Spinal cord (tissue), 10 donors: ENCODE measurements at places on chromosomes 2 and 18. TPM values are rescaled to one million over a fixed set of nuclear protein-coding genes. Genes with fewer than 3 reads are reported as not detected.

GRCh38 chr2:119943058-119943457 lies 69.8 kb upstream of the EPB41L5 start:
- no peak for DNase-seq

- DNase-seq: no peak
Observed at GRCh38 chr18:79965119-79965902, 868 bp downstream of the HSBP1L1 start.

DNA sequence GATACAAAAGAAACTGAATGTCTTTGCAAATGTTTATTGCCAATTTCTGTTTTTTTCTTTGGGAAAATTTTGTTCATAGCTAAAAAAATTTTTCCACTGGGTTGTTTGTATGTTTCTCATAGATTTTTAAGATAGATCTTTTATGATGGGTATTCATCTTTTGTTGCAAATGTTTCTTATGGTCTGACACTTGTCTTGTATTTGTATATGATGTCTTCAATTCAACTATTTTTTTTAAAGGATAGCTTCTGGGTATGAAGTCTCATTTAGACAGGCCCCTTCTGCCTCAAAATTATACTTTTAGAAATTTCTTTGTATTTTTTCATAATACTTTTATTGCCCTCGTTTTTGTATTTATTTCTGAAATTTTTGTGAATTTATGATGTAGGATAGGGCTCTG lies 73.8 kb downstream of the KCTD1 start:
- DNase-seq: no peak

GRCh38 chr2:71235930-71236587 lies 9.2 kb upstream of the PAIP2B start:
- no peak for DNase-seq

GRCh38 chr18:55161916-55162315 lies 202.7 kb upstream of the CCDC68 start:
- DNase-seq: no peak

LCT gene
- total RNA-seq: 0.10 TPM

CELF4 gene
- total RNA-seq: 26.6 TPM

- no peak for DNase-seq
Observed at GRCh38 chr18:13401826-13402225, 183.3 kb downstream of the LDLRAD4 start.

RTP5 gene
- 1.9 TPM for total RNA-seq

GRCh38 chr2:176122052-176122682 lies 352 bp upstream of the HOXD9 start:
- DNase-seq: peak; percentile 87

GRCh38 chr2:226766352-226767055 lies 33.1 kb downstream of the IRS1 start:
- DNase-seq: no peak

DSG4 gene
- not detected for total RNA-seq

DNA sequence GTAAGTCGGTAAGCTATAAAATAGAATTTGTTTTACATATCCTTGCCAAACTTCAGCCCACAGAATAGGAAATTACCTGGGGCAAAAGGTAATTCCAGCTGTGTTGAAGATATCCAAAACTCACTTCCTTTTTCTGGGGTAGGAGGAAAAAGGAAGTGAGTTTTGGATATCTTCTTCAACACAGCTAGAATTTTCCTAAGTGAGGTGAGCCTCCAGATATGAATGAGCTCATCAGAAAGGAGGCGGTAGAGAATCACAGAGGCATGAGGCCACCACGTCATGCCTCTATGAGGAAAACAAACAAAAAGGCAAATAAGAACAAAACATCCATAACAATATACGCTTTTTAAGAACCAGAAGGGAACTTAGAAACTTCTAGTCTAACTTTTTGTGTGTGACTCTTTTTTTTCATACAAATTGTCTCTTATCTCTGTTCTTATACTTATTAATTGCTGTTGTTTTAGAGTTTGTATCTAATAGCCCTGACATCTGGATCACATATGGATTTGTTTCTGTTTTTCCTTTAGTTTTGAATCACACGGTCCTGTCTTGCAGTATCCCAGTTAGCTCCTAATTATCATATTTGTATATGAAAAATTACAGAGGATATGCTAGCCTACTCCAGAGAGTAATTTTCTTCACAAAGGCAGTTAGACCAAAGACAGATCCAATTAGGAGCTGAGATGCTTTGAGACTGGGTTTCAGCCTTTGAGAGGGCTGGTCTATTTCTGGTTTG lies 104.5 kb downstream of the RBM43 start:
- DNase-seq: no peak

GRCh38 chr2:43426305-43427031 lies 169.4 kb downstream of the THADA start:
- DNase-seq: peak; percentile 87

DNA sequence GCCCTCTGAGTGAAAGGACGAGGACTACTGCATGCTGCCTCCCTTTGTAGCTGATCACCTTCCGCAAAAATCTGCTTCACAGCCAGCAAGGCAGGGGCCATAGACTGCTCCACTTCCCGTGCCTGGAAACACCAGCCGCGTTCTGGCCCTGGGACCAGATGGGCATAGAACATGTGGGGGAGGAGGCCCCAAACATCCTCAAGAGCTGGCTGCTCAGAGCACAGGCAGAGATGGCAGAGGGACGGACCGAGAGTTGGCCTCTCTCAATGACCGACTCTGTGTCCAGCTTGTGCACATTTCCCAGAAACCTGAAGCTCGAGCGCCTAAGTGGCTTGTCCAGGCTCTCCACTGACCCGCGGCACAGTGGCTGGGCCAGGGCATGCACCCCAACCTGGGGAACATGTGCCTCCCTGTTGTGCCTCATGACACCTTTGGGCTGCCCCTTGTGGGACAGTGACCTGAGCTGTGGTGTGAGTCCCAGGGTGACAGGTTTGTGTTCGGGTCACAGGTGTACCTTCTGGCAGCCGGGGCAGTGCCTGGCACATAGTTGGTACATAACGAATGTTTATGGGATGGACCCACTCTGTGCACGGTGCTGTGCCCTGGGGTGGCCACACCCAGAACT lies 9.1 kb downstream of the KCNF1 start:
- DNase-seq: no peak

DNA sequence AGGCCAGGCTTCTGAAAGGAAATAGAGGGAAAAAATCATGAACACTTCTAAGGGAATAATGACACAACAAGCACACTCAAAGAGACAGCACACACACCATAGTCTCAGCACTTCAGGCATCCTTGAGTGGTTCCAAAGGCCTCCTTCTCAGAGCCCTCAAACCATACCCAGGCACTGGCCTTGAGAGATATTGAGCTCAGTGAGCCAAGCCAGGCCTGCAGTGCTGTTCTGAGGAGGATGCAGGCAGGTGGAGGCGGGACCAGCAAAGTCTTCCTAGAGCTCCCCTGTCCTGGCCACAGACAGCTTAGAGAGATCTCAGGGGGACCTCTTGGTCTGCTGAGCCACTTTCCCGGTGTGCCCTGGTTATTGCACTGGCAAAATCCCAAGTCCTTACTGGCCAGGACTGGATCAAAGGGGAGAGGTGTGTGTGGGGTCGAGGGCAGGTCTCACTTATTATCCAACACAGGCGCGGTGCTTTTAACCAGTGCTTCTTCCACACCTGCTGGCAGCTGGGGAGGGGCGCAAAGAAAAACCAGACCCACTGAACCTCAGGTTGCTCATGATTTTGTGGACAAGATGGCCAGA lies 86.8 kb upstream of the HAAO start:
- no peak for DNase-seq

- no peak for DNase-seq
Observed at GRCh38 chr2:8119782-8120505, 561.9 kb upstream of the ID2 start.

UCN gene
- total RNA-seq: 0.79 TPM

LINC00305 gene
- 2.9 TPM for total RNA-seq

DNA sequence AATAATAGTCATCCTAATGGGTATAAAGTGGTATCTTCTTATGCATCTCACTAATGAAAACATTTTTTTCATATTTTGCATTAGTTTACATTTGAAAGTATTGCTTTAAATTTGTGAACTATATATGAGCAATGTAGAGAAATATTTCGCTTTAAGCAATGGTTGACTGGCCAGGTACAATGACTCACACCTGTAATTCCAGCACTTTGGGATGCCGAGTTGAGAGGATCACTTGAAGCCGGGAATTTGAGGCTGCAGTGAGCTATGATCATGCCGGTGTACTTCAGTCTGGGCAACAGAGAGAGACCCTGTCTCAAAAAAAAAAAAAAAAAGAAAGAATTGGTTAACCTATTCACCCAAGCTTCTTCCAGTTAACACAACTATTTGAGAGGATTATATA lies 15.1 kb downstream of the ZCCHC2 start:
- no peak for DNase-seq

DNA sequence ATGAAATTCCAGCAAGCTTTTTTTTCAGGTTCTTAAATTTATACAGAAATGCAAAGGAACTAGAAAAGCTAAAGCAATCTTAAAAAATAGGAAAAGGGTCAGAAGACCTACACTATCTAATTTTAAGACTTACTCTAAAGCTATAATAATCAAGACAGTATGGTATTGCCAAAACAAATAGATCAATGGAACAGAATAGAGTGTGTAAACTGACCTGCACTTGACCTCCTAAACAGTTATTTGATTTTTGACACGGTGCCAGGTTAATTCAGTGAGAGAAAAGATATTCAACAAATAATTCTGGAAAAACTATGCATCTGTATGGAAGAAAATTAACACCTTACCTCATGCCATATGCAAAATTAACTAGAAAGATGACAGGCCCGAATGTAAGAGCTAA lies 73.6 kb downstream of the OLA1 start:
- DNase-seq: no peak

- no peak for DNase-seq
Observed at GRCh38 chr18:63795606-63796005, 20.4 kb downstream of the SERPINB7 start.

DNA sequence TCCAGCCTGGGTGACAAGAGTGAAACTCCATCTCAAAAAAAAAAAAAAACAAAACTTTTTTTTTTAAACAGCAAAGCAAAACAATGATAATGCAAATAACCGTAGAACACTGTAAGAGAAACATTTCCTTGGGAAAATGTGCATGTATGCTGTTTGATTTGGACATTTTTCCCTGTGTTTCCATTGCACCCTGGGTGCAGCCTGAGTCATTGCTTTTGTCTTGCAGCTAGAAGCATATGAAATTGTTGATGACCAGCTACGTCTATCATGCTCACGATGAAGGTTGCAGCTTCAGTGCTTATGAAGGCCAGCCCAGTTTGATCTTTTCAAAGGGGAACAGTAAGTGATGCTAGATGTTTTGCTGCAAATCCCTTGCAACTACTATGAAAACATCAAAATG lies 41.5 kb downstream of the MOGAT1 start:
- DNase-seq: peak; percentile 57

DNA sequence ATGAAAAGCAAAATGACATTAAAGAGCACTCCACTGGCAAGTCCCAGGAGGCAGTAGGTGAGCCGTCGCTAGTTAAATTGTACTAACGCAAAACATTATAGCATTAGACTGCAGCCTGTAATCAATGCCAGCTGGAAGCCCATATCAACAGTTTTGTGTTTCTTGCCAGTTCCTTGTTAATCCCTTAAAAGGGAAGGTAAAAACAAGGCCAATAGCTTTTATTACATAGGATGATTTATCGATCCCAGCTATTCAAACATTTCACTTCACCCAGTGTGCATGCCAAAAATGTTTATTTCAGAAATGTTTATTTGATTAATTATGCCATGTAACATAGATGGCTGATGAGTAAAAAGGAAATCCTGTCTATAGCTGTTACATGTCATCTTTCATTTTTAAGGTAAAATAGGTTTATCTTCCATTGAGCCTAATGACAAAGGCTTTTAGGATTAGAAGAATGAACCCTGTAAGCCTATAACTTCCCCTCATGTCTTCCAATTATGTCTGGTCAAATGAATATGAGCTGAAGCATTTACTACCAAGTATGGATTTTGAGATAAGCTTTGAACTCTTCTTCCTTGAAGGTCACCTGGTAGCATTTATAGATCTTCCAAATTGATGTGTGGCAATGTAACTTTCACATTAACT lies 591.2 kb downstream of the RNF144A start:
- no peak for DNase-seq

DNA sequence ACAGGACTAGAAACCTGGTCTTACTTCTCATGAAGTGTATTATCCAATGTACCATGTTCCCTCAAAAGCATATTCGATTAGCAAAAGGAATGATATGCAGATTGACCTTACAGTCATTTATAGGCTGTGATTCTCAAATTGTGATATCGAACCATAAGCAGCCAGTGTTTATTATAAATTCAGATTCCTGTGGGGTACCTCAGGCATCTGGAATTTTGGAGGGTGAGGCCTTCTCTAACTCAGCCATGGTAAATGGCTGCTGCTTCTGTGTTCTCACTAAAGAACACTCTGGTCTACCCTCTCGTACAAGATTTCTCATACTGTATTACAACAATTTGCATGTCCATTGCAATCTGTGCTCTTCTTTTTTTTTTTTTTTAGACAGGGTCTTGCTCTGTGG lies 84.5 kb downstream of the PRPF40A start:
- no peak for DNase-seq

GRCh38 chr2:200305797-200306195 lies 697 bp upstream of the SPATS2L start:
- DNase-seq: peak; percentile 31

DNA sequence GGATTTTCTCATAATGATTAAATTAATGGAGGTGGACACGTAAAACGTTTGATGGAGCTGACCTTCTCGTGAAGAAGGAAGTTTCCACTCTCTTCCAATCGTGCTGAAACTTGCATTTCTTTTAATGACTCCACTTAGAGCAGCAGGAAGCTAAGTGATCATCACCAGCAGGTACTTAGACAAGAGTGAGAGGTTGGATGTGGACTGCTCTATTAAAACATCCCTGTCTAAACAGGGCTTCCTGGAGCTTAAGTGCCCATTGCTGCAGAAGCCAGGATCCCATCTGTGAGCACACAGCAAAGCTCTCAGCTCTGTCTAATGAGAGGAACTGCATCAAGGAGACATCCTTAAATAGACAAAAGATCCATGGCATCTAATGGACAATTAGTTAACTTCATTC lies 1539.5 kb upstream of the CELF4 start:
- no peak for DNase-seq

DNA sequence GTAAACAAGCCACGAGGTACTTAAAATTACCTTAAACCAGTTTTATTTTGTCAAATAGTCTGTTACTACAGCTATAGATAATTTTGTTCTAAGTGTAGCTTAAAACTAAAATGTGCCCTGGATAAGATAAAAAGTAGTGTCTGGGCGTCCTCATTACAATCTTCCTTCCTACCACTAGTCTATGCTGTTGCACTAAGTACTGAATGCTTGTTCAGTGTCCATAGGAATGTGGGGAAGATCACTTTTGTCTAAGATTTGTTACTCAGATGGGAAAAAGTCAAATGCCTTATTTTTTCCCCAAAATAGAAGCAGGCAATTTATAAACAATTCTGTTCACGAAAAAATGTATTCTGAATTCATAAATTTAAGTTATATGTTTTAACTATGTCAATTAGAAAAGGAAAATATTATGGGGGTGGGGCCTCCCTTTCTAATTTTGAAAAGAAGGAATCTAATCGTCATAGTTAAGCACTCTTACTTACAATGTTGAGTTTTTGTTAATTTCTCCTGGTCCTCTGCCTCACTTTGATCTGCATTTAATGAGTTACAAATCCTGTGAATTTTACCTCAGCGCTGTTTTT lies 140.4 kb upstream of the VRK2 start:
- DNase-seq: no peak
